ENCODE measurements at places on chromosomes 1 and 21. TPM values are rescaled to one million over a fixed set of nuclear protein-coding genes. Genes with fewer than 3 reads are reported as not detected.

DNA sequence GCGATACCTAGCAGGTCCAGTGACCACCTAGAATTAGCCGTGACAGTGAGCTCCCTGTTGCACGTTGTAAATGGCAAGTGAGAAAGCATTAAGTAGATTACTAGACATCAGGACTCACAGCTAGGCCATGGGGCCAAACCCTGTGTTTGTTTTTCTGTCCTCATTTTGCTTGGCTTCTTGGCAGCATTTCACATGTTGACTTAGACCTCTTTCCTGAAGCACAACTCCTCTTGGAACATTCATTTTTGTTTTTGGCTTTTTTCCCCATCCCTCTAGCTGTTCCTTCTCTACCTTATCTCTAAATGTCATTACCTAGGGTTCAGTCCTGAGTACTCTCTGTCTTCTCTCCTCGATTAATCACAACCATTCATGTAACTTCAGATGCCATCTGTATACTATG lies 16.9 kb upstream of the PTPN14 start:
- H3K27me3 ChIP-seq, result no peaks in the 10 kb centered on the region
- no peak overlapping the region for H3K4me3 ChIP-seq
- H3K27ac ChIP-seq, result no peak overlapping the region
- peak; percentile 76 for DNase-seq
- H3K36me3 ChIP-seq, result no peaks in the 10 kb centered on the region
- peaks cover 32% of the 10 kb centered on the region for H3K4me1 ChIP-seq

DNA sequence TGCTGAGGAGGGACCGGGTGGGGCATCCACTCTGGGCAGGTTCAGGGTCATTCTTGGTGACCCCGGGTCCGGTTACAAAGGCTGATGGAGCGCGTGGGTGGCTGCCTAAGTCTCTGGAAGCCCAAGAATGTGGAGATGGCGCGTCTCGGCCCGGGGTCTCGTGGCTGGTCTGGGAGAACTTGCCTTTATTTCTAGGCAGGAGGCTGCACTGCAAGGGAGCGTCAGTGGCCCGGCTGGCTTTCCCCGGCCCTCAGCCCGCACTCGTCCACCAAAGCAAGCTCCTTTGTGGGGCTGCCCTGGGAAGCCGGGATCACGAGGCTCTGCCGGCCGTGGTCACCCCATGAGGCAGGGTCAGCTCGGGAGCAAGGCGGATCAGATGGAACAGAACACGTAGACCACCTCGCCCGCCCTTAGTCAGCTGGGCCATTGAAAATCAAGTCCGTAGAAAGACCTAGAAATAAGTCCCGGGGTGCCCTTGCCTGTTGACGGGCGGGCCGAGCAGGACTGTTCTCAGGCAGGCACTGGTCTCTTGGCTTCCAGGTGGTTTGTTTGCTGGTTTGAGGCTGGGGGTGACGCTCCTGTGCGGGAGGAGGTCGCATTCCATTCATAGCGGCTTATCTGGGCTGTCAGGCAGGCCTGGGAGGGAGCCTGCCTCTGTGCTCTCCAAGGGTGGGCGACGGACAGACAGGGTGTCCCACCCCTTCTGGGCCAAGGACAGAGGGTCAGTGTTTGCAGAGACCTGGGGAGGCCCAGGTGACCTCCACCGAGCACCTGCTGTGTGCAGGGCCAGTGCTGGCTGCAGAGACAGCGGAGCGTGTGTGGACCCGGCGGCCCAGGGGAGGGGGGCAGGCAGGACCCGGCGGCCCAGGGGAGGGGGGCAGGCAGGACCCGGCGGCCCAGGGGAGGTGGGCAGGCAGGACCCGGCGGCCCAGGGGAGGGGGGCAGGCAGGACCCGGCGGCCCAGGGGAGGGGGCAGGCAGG lies 25.8 kb downstream of the COL18A1 start:
- H3K4me1 ChIP-seq, result peaks cover 17% of the 10 kb centered on the region
- H3K27ac ChIP-seq, result no peak overlapping the region
- no peaks in the 10 kb centered on the region for H3K27me3 ChIP-seq
- H3K4me3 ChIP-seq, result no peak overlapping the region
- H3K36me3 ChIP-seq, result peaks cover 1% of the 10 kb centered on the region

- no peaks in the 10 kb centered on the region for H3K36me3 ChIP-seq
- no peak overlapping the region for H3K27ac ChIP-seq
- H3K27me3 ChIP-seq, result no peaks in the 10 kb centered on the region
- no peak for DNase-seq
- H3K4me3 ChIP-seq, result no peak overlapping the region
Observed at GRCh38 chr21:17989780-17990179, 170.6 kb upstream of the C21orf91 start.

Gene CRNN
- total RNA-seq, result not detected

DNA sequence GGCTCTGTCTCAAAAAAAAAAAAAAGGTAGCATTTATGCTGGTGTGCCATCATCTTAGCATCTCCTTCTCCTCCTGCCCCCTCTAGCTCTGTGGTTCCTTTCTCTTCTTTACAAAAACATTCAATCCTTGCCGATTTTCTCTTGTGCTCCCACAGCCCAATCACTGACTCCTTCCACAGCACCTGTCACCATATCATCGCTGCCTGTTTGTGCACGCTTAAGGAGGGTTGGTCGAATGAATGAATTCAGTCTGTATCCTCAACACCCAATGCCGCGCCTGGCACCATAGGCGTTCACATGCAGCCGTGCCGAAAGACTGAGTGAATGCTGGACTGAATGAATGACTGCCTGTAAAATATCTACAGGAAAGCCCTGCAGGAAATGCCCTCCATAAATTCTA lies 7.9 kb downstream of the RNU5D-1 start:
- H3K27ac ChIP-seq, result no peak overlapping the region
- DNase-seq, result no peak
- H3K36me3 ChIP-seq, result no peaks in the 10 kb centered on the region
- H3K27me3 ChIP-seq, result no peaks in the 10 kb centered on the region
- peaks cover 3% of the 10 kb centered on the region for H3K4me1 ChIP-seq

Gene RGS13
- not detected for total RNA-seq

GRCh38 chr21:36079010-36079649 lies 9.3 kb downstream of the CBR1 start:
- no peak overlapping the region for H3K4me3 ChIP-seq
- DNase-seq, result peak; percentile 6
- no peaks in the 10 kb centered on the region for H3K27me3 ChIP-seq
- H3K4me1 ChIP-seq, result no peaks in the 10 kb centered on the region
- H3K36me3 ChIP-seq, result no peaks in the 10 kb centered on the region

Gene PEAR1
- 2.6 TPM for total RNA-seq

- DNase-seq, result no peak
- no peak overlapping the region for H3K4me3 ChIP-seq
- no peaks in the 10 kb centered on the region for H3K4me1 ChIP-seq
- H3K27me3 ChIP-seq, result no peaks in the 10 kb centered on the region
- H3K36me3 ChIP-seq, result no peaks in the 10 kb centered on the region
- H3K27ac ChIP-seq, result no peak overlapping the region
Observed at GRCh38 chr1:185350027-185350442, 33.0 kb upstream of the IVNS1ABP start.

DNA sequence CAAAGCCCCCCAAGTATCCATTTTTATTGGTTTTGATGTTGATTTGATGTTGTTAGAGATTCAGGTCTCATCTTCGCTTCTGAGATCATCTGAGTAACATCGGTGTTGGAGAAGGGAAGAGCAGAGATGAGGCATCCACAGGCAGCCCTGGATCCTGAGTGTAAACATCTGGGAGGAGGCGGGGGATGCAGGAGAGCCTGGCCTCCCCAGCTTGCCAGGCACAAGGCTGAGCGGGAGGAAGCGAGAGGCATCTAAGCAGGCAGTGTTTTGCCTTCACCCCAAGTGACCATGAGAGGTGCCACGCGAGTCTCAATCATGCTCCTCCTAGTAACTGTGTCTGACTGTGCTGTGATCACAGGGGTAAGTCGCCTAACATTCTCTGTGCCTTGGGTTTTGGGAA lies at the start of gene PROK1:
Gene PROK1 (plus strand): TSS at position 221 of the 400 bp plus-strand sequence. CDS start 68 bp downstream, at position 289.
- DNase-seq, result no peak
- H3K4me1 ChIP-seq, result no peaks in the 10 kb centered on the region
- H3K36me3 ChIP-seq, result no peaks in the 10 kb centered on the region
- H3K27me3 ChIP-seq, result peaks cover 37% of the 10 kb centered on the region

GRCh38 chr1:217435204-217435603 lies 195.7 kb downstream of the GPATCH2 start:
- H3K27me3 ChIP-seq, result no peaks in the 10 kb centered on the region
- no peak overlapping the region for H3K4me3 ChIP-seq
- H3K27ac ChIP-seq, result no peak overlapping the region

GRCh38 chr1:153977250-153978240 lies at the start of gene JTB:
Gene JTB (minus strand): TSS chr1:153977674. CDS start chr1:153977252, 422 bp downstream.
- peak within 1 kb of the TSS; percentile 85 for H3K4me3 ChIP-seq
- peak; percentile 78 for DNase-seq
- no peaks in the 10 kb centered on the region for H3K27me3 ChIP-seq
- peaks cover 19% of the 10 kb centered on the region for H3K36me3 ChIP-seq
- H3K27ac ChIP-seq, result peak within 1 kb of the TSS; percentile 81
- H3K4me1 ChIP-seq, result peaks cover 6% of the 10 kb centered on the region

DNA sequence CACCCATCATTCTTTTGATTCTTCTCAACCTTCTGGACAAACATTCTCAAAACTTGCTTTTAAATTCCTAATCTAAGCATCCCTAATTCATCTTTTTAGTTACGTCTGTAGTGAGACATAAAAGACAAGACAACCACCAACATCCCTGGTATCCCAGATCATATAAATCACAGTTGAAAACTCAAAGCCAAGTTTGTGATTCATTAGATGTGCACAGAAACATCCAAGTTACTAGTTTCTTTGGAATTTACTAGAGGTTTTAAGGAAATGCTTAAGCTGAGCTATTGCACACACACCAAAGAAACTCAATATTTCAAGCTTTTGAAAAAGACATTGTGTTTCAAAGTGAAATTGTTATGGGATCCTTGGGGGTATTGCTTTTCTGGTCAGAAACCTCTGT lies 47.6 kb downstream of the ATP6V1G3 start:
- H3K27ac ChIP-seq, result no peak overlapping the region
- H3K27me3 ChIP-seq, result no peaks in the 10 kb centered on the region
- no peaks in the 10 kb centered on the region for H3K36me3 ChIP-seq
- no peak overlapping the region for H3K4me3 ChIP-seq
- peak; percentile 98 for DNase-seq

Gene AMY1C
- total RNA-seq, result not detected

DNA sequence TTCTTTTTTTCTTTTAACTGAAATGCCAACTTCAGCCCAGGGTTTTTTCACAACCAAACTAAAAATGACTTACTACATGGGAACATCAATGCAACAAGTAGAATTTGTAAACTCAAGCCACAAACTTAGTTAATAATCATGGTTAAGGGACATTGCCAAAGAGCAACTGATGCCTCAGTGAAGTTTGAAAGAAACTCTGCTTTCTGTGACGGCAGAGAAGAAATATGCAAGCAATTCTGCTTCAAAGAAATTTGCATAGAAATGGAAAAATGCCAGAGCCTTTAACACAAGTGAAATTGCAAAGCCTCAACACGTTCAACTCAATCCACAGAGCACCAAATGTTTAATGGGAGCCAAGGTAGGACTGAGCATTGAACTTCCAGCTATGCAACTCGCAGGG lies 5.0 kb upstream of the CHD5 start:
- peak; percentile 76 for DNase-seq
- H3K27me3 ChIP-seq, result peaks cover 6% of the 10 kb centered on the region
- H3K4me3 ChIP-seq, result no peak overlapping the region
- H3K36me3 ChIP-seq, result peaks cover 5% of the 10 kb centered on the region
- H3K4me1 ChIP-seq, result peaks cover 6% of the 10 kb centered on the region

Gene RCSD1
- total RNA-seq, result under 0.01 TPM

Gene EGLN1
- total RNA-seq, result 50.9 TPM

Gene CD53
- total RNA-seq, result not detected

Gene ADCY10
- total RNA-seq, result under 0.01 TPM

- H3K4me1 ChIP-seq, result no peaks in the 10 kb centered on the region
- no peak overlapping the region for H3K4me3 ChIP-seq
- DNase-seq, result peak; percentile 75
- no peaks in the 10 kb centered on the region for H3K27me3 ChIP-seq
- no peak overlapping the region for H3K27ac ChIP-seq
Observed at GRCh38 chr1:107405236-107405635, 264.4 kb downstream of the NTNG1 start.

Gene ZSCAN20
- 8.7 TPM for total RNA-seq

DNA sequence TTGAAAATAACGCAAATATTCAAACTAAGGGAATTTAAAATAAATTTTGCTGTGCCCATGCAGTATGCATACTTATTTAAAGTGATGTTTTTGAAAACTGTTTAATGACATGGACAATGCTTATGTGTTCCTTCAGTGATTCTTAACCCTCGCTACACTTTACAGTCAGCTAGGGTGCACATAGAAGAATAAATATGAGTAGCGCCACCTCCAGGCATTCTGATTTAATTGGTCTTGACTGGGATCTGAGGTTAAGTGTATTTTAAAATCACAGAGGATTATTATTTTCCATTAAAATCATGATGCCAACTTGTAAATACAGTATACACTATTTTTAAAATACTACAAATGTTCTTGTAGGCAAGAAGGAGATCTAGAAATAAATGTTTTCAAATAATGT lies 373.5 kb upstream of the ADGRL4 start:
- no peaks in the 10 kb centered on the region for H3K4me1 ChIP-seq
- H3K27ac ChIP-seq, result no peak overlapping the region
- H3K4me3 ChIP-seq, result no peak overlapping the region
- no peaks in the 10 kb centered on the region for H3K36me3 ChIP-seq
- DNase-seq, result no peak

GRCh38 chr1:154614901-154615300 lies 6.9 kb upstream of the ADAR start:
- H3K36me3 ChIP-seq, result no peaks in the 10 kb centered on the region
- no peaks in the 10 kb centered on the region for H3K27me3 ChIP-seq
- H3K4me3 ChIP-seq, result no peak overlapping the region
- no peak for DNase-seq
- H3K4me1 ChIP-seq, result no peaks in the 10 kb centered on the region

DNA sequence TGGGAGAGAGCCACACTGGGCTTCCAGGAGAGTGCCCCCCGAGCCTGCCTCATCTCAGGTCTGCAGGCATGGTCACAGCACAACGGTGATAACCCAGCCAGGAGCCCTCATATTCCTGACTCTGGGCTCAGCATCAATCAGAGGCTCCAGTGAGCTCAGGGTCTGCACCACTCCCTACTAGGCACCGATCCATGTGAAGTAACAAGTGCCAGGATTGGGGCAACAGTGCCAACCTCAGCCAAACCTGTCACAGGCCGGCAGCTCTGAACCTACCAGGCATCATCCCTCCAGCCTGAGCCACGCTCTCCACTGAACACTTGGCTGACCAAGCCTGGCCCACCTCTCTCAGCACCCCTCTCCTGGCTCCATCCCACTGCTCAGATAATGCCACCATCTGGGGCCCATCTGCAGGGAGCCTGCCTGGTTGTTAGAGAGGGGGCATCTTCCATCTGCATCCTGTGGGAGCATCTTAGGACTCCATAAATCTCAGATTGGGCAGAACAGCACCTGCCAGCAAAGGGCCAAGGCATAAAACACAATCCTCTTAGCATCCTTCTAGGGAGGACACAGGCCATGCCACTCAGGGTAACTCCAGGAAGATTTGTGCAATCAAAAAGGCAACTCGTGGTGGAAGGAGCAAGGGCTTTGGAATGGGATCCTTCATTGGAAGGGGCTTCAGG lies 213.7 kb upstream of the CSF3R start:
- H3K4me1 ChIP-seq, result no peaks in the 10 kb centered on the region
- H3K36me3 ChIP-seq, result no peaks in the 10 kb centered on the region
- H3K27me3 ChIP-seq, result no peaks in the 10 kb centered on the region
- H3K4me3 ChIP-seq, result no peak overlapping the region
- DNase-seq, result no peak

Measured in fibroblast of lung (primary cell).